ENCODE measurements at places on chromosomes 4 and X.

DNA sequence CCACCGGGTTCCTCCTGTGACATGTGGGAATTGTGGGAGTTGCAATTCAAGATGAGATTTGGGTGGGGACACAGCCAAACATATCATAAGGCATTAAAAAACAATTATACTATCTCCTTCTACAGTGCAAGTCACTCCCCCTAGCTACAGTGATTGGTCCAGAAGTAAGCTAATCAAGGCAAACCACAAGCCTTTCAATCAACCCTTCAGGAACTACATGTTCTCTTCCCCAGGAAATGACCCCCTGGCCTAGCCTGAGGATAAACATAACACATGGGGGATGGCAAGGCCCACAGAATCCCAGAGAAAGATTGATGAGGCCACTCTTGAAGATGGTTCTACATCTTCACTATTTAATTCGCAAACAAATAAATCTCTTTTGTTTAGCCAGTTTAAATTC is 25.2 kb upstream of the FAM241A start:
- DNase-seq, result no peak

DNA sequence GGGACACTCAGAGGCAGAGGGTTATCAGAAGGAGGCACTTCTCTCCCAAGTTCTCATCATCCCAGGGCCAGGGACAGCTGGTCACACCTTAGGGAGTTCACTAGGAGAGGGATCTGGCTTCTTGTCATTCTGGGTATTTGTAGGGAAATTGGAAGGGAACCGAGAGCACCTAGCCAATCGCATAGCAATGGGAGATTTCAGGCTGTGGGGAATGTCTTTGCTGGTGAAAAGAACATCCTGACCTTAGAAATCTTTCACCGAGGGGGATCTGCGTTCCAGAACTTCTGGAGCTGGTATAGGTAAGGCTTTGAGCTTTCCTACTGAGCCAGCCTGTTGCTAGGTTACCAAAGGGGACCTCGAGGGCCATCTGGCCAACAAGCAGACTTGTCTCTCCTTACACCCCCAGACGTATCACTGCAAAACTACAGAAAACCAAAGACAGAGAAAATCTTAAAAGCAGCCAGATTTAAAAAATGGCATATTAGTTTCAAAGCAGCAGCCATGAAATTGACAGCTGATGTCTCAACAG is 6.8 kb downstream of the HTT-AS start:
- no peak for DNase-seq

DNA sequence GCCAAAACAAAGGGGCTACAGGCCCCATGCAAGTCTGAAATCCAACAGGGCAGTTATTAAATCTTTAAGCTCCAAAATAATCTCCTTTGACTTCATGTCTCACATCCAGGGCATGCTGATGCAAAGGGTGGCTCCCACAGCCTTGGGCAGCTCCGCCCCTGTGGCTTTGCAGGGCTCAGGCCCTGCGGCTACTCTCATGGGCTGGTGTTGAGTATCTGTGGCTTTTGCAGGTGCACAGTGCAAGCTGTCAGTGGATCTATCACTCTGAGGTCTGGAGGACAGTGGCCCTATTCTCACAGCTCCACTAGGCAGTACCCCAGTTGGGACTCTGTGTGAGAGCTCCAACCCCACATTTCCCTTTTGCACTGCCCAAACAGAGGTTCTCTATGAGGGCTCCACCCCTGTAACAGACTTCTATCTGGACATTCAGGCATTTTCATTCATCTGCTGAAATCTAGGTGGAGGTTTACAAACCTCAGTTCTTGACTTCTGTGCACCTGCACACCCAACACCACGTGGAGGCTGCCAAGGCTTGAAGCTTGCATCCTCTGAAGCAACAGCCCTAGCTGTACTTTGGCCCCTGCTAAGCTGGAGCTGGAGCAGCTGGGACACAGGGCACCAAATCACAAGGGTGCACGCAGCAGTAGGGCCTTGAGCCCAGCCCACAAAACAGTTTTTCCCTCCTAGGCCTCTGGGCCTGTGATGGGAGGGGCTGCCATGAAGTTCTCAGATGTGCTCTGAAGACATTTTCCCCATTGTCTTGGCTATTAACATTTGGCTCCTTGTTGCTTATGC is 154.8 kb upstream of the PDE5A start:
- DNase-seq, result no peak

DNA sequence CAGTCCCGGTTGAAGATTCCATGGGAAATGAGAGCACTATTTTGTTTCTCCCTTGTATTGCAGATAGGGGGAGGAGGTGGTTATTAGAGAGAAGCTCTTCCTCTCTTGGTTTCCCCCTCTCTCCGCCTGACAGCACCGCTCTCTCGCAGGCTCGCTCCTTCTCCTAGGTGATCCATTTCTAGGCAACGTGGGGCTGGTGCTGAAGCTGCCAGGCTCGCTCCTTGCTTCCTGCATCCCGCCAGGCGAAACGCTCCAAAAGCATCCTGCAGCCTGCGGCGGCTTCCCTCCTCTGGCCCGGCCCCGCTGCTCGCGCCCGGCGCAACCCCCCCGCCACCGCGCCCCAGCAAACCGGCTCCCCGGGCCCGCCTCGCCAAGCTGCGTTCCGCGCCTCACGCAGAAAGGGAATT is at the start of gene GRID2:
Gene GRID2, plus strand, starts transcription at position 346 of the 407 bp plus-strand sequence.
- DNase-seq, result no peak

Measured in activated gamma-delta T cell treated with anti-CD3 and anti-CD28 coated beads, Interleukin-2, amount 50 U/mL, for 16 hours (primary cell).